ENCODE measurements at places on chromosomes 13 and 19. TPM values are rescaled to one million over a fixed set of nuclear protein-coding genes. Genes with fewer than 3 reads are reported as not detected.

DNA sequence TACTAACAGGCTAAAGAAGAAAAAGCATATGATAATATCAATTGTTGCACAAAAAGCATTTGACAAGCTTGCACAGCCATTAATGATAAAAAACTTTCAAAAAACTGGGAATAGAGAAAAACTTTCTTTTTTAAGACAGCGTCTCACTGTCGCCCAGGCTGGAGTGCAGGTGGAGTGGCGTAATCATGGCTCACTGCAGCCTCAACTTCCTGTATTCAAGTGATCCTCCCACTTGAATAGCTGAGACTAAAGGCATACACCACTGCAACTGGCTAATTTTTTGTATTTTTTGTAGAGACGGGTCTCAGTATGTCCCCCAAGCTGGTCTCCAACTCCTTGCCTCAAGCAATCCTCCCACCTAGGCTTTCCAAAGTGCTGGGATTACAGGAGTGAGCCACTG lies 382.8 kb downstream of the TSHZ3 start:
- ATAC-seq: no peak

- ATAC-seq: peak; percentile 41
These were observed 1.6 kb downstream of the MISP3 start for GRCh38 chr19:14073925-14074838.

Gene RRAS
- 16.4 TPM for total RNA-seq

DNA sequence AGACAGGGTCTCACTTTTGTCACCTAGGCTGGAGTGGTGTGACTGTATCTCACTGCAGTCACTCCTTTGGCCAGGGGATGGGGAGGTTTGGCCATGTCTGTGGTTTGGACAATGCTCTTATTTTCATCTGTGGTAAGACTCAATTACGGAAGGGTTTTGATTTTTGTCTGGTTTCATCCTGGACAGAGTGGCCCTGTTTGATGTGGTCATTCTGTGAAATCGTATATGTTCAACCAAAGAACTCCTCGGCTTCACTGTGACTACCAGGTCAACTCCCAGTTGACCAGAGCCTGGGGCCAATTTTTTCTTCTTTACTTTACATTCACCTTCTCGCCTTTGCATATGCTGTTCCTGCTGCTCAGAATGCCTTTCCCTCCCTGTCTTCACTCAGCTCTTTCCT lies 6.8 kb upstream of the CCDC124 start:
- no peak for ATAC-seq

Gene DPF1
- 0.16 TPM for total RNA-seq

DNA sequence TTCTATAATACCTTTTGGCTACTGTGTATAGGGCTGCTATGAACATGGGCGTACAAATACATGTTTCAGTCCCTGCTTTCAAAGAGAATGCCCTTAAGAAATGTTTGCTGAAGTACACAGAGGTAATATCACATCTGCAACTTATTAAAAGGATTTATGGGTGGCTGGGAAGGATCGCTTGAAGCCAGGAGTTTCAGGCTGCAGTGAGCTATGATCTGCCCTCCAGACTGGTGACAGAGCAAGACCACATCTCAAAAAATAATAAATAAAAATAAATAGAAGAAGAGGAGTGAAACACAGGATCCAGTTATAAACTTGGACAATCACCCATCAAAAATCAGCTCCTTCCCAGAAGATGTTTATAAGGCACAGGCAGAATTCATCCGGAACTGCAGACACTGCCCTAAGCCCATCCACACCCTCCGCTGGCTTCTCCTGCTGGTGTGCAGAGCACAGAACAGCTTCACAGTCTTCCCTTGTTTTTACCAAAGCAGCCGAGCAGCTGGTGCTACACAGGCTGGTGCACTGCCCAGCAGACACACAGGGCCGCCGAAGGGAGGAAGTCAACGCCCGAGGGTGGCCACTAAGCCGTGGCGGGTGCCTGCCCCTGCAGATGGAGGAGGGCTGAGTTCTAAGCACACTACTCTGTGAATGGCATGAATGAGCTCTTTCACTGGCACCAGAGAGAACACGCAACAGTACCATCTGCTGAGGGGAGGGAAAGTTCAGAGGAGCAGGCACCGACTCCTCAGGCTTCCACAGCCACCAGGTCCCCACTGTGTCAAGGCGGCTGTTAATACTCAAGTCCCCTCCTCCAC lies 44.0 kb downstream of the BRD4 start:
- peak; percentile 54 for ATAC-seq

Gene KLF5
- total RNA-seq: 302 TPM

GRCh38 chr19:17719730-17720400 lies 585 bp downstream of the MAP1S start:
- peak; percentile 85 for ATAC-seq

Gene EFNA2
- 0.40 TPM for total RNA-seq

Gene ZNF557
- total RNA-seq: 4.4 TPM

DNA sequence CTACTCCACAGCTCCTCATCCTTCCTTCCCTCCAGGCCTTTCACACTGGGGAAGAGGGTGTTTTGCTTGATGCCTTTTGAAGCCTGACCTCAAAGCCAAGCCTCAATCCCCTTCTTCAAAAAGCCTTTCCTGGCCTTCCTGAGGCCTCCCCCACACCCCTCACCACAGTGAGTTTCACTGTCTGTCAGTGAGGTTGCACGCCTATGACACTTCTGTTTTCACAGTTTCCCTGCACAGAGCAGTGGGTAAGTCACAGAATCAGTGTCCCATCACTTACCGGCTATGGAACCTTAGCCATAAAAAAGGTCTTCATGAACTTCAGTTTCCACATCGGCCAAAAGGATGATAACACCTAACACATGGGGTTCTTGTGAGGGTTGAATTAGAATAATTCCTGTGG lies 371.4 kb downstream of the UQCRFS1 start:
- no peak for ATAC-seq

Gene SLC6A16
- 0.48 TPM for total RNA-seq

GRCh38 chr13:27336014-27336673 lies 65.5 kb downstream of the RASL11A start:
- ATAC-seq: no peak

Gene KLK11
- total RNA-seq: 209 TPM

Gene CYP2S1
- total RNA-seq: 10.4 TPM

Measured in esophagus mucosa (tissue), 1 donor.